ENCODE measurements at places on chromosomes 1 and 21. TPM values are rescaled to one million over a fixed set of nuclear protein-coding genes. Genes with fewer than 3 reads are reported as not detected.

- no peak for DNase-seq
Observed at GRCh38 chr21:31332525-31332924, 11.5 kb downstream of the TIAM1 start.

DNA sequence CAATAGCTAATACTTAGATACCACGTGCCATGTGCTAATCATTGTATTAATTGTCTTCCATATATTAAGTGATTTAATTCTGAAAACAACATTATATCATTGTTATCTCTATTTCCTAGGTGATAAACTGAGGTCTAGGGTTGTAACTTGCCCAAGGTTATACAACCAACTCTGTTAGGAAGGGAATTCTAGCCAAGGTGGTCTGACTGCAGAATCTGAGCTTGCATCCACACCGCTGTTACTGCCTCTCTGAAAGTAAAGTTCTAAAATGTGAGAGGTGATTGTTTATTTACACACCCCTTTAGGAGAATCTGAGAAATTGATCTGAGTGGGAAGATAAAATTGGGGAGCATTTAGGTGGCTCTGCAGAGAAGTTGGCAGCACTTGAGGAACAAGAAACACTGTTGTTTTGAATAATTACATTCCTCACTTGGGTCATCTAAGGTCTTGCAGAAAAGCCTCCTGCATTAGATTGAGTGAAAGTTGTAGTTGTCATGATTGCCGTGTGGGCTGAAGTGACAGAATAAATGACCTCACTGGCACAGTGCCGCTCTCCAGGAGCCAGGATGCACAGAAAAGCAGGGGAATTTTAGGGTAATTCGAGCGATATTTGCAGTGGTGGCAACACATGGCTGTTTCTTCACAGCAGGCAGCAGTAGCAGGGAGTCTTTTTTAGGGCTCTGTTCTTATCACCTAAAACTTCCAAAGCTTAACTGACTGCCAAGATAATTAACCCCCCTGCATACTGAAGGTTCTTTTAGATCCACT is 121.7 kb downstream of the ADGRL4 start:
- DNase-seq, result no peak

- DNase-seq, result no peak
Observed at GRCh38 chr1:231052777-231053176, 12.7 kb upstream of the FAM89A start.

DNA sequence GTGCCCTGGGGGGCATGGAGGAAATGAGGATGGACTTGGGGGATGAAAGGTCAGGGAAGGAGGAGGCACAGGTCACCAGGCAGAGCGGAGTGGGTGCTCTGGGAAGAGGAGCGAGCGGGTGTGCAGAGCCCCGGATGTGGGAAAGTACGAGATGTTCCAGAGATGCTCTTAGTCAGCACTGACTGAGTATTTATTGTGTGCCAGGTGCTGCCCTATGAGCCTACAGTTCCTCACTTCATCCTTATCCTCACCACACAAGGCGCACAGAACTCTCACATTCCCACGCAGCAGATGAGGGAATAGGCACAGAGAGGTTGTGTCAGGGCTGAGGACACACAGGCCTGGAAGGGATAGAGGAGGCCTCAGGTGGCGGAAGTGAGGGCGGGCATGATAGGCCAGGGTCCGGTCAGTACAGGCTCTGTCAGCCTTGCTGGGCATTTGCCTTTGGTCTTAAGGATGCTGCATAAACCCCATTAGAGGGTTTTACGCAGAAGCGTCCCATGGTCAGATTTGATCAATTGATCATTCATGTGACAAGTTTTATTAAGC is 77.3 kb downstream of the ARHGEF10L start:
- DNase-seq, result no peak

The SIPA1L2 gene
- 98.6 TPM for total RNA-seq

The WDTC1 gene
- total RNA-seq, result 61.5 TPM

The IL19 gene
- total RNA-seq, result not detected

Measured in heart right ventricle (tissue), 16 donors.